ENCODE measurements at places on chromosomes 6 and 20.

DNA sequence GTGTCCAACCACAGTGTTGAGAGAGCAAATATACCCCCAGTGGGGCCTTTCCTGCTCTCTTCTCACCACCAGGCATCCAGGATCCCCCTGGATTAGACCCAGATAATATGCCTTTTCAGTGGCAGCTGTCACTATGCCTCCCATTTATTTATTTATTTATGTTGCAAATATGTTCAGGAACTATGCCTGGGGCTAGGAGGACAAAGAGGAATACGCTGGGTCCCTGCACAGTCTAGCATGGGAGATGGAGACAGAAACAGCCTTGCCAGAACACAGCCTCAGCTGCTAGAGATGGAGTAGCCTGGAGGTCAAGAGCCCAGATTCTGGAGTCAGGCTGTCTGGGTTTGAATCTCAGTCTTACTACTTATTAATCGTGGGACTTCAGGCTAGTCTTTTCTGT is 74.6 kb upstream of the LRFN2 start:
- no peak for DNase-seq

GRCh38 chr6:41214559-41215238 is 13.4 kb upstream of the TREML4 start:
- no peak for DNase-seq

- no peak for DNase-seq
These were observed 494.6 kb upstream of the ID4 start for GRCh38 chr6:19342616-19343015.

GRCh38 chr6:137291441-137291840 is 72.3 kb upstream of the IFNGR1 start:
- no peak for DNase-seq

GRCh38 chr6:43963877-43964658 is 163.2 kb downstream of the MRPL14 start:
- DNase-seq = no peak

DNA sequence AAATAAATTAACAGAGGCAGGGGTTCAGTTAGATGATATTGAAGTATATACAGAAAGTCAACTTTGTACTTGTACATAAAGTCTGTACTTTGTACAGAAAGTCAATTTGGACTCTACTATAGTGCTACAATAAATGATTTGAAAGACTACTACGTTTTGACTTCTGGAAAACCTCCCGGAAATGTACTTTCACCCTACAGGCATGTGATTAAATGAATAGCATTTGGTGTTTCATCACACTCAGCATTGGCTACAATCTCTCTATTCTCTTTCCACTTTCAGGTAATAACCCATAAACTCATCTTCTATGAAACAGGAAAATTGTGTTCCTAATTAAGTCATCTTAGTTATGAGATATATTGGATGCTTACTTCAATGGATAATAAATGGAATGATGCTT is 25.6 kb upstream of the MC3R start:
- no peak for DNase-seq

DNA sequence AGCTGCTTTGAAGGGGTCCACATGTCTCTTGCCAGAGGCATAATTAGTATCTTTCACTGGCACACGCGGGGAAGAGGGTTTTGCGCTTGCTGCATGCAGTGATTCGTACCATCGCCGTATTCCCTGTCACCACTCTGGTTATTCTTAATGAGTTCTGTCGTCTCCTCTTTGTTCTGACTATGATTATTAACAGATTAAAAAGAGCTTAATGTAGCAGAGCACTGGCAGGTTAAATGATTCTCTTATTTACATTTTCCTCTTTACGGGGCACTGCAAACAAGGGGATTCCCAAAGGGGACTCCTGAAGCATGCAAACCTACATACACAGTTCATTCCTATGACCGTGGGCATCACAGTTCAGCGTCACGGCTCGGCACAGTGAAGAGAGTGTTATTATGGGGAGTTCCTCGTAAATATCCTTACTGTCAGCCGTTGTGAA is 204.8 kb downstream of the DTNBP1 start:
- DNase-seq = no peak

GRCh38 chr20:21191839-21192238 is 66.0 kb downstream of the KIZ start:
- no peak for DNase-seq

- no peak for DNase-seq
These were observed 20.6 kb downstream of the KCNQ5 start for GRCh38 chr6:72642435-72642834.

DNA sequence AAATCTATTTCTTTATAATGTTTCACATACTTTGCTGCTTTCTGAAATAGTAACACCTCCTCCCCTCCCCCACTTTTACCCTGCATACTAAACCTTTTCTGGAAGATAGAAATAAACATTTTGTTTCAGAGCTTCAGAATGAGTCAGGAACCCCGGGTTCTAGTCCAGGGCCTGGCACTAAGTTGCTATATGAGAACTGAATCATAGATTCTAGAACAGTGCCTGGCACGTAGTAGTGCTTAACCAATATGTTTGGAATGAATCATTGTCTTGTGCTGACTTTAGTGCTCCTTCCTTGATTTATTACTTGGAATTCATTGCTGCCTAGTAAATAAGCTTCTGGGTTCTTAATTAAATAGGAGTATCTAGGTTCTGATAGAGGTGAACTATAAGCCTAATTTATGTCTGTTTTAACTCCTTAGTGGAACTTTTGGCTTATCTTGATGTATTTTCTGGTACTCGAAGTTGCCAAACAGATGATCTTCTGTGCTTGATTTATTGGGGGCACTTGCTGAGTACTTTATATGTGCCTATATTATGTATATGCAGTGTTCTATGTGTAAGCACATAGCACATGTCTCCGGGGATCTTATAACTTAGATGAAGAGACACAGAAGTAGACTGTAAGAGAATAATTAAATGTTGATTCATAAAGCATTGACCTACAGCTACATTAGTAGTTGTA is 18.6 kb downstream of the TAB2 start:
- DNase-seq = no peak

DNA sequence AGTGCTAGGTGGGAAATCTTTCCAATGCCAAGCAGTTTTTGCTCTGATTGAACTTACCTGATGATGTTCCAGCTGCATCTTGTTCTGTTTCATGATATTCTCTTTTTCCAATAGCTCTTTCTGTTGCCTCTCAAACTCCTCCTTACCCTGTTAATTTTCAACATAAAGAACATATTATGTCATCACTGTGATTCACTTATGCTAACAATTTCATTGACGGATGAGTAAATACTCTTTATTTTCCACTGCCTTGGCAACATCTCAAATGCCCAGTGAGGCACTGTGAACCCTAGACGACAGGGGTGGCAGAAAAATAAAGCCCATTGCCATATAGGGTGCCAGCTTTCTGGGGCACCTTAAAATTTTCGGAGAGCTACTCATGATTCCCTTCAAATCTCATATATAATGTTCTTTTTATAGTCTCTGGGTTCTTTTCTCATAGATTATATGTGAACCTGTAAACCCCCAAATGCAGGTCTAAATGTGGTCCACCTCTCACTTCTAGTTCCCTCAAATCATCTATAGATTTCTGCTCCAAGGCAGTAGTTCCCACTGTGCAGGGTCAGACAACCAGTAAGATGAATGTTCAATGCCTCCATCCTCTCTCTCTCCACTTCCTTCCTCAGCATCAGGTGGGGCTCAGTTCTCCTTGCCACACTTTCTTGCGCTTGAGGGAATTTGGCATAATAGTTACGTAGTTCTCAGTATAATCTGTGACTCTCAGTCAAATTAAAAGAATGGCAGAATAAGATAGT is 44.1 kb downstream of the NEDD9 start:
- no peak for DNase-seq

DNA sequence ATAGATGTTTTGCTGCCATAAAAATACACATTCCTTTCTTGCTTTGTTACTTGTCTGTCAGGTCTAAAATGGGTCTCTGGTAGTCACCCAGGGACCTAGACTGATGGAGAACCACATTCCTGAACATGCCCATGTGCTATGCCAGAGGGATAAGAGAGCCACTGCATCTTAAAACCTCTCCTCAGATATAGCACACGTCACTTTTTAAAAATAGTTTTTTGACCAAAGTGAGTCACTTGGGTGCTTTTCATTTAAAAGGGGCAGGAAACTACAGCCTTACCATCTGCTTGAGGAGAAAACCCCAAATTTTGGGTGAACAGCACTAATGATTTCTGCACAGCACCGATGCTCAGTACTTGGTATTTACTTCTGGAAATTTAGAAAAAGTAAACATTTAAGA is 197.8 kb downstream of the OGFRL1 start:
- no peak for DNase-seq

- no peak for DNase-seq
These were observed 258.0 kb downstream of the PHACTR1 start for GRCh38 chr6:12974551-12974950.

- DNase-seq = no peak
These were observed 158.1 kb downstream of the CDH26 start for GRCh38 chr20:60116128-60116909.

DNA sequence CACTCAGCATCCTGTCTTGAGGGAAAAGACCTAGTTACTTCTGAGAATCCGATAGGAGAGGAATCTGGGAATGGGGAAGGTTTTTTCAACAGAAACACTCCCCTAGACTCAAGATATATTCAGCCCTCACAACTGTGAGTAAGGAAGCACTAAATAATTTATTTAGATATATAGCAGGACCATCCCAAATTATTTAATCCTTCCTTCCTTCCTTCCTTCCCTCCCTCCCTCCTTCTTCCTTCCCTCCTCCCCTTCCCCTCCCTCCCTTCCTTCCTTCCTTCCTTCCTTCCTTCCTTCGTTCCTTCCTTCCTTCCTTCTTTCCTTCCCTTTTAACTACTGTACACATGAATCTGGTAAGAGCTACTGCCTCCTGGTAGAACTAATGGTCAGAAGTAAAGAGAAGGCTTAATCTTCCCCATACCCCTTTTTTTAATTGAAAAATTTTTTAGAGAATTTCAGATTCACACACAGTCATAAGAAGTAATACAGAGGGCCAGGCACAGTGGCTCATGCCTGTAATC is 10.1 kb downstream of the SLC24A3 start:
- DNase-seq = no peak

DNA sequence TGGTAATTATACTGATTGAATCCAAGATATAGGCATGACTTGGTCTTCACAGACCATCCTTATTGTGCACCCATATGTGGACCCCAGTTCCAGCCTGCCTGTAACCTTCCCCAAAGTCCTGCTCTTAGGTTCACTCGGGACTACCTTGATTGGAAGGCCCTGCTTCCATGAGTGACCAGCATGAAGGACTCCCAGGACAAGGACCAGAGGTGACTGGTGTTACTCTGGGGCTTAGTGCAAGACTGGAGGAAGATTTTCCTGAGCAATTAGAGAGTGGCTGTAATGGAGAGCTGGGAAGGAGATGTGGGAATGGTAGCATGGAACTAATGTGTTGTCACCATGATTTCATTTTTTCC is 15.1 kb downstream of the BRD2 start:
- no peak for DNase-seq

GRCh38 chr6:41683523-41684310 is 45.4 kb downstream of the MDFI start:
- peak; percentile 94 for DNase-seq

DNA sequence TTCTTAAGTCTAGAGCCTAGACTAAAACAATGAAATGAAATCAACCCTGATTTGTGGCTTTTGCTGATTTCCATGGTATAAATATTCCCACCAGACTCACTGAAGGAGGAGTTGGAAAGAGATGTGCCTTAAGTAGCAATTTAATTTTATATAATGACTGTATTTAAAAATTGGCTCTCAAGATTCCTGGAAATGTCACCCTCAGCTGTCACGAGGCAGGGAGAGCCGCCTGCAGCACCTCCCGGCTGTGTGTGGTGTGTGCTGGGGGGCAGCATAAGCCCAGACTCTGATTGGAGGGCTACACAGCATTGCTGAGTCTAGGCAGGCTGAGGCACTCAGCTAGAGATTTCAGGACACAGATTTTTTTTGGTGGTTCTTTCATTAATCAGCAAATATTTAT is 40.6 kb upstream of the TMEM181 start:
- DNase-seq = no peak

- no peak for DNase-seq
These were observed 2.8 kb upstream of the LRRC1 start for GRCh38 chr6:53792016-53792415.

- no peak for DNase-seq
These were observed 809.6 kb downstream of the TENT5A start for GRCh38 chr6:80942911-80943310.

- DNase-seq = no peak
These were observed 119.1 kb downstream of the ADAT2 start for GRCh38 chr6:143331362-143331761.

DNA sequence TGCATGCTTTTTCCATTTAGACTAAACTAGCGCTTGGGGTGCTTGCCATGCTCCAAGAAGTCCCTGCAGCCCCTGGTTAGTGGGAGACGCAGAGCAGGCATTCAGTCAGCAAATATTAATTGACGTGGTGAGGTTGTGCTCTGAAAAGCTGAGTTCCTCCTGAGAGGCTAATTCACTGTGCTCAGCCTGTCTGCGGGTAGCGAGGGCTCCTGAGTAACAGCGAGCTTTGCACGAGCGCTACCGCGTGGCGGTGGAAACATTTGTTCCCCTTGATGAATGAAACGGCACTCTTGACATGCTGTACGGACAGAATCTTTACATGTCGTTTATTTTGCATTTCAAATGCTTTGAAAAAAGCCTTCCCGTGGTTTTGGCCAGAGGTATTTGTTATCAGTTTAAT is 170.6 kb upstream of the AGPAT4 start:
- no peak for DNase-seq

- DNase-seq = no peak
These were observed 44.3 kb downstream of the KIAA1755 start for GRCh38 chr20:38216201-38216600.

DNA sequence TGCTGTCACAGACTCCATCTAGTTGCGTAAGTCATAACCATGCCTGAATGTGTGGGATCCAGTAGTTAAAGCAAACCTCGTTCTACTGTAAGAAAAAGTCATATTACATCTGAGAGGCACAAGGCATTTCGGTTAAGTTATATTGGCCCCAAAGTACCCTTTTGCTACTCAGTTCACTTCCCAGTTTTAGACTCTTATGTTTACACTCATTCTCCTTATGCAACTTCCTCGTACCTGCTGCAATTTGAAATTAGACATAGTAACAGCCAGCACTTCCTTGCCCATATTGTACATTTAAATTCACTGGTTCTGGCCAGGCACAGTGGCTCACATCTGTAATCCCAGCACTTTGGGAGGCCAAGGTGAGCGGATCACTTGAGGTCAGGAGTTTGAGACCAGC is 37.0 kb downstream of the PEX7 start:
- no peak for DNase-seq

- peak; percentile 37 for DNase-seq
These were observed 79.7 kb downstream of the MMS22L start for GRCh38 chr6:97203343-97203742.

- DNase-seq = no peak
These were observed 209.6 kb downstream of the ERMARD start for GRCh38 chr6:169960886-169961611.

- no peak for DNase-seq
These were observed 447.0 kb upstream of the CDH4 start for GRCh38 chr20:60804918-60805630.

GRCh38 chr20:10784554-10785183 is 110.9 kb upstream of the JAG1 start:
- no peak for DNase-seq

DNA sequence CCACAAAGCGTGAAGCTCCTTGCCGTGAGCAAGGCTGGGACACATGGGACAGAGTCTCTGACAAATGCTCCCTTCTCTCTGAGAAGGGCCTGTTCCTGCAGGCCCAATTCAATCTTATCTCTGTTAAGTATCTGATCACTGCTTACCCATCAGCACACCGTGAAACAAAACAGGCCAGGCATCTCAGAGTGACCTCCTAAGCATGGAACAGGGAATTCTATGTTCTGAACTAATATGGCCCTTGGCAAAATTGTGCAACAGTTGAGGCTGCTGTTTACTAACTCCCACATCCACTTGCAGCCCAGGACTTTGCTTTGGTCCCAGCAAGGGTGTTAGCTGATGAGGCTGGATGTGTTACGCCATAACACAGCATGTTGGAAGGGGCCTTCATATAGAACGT is 79.2 kb downstream of the GCLC start:
- DNase-seq = no peak

All from D721Med (cell line).